ENCODE measurements at places on chromosomes 2 and 18. TPM values are rescaled to one million over a fixed set of nuclear protein-coding genes. Genes with fewer than 3 reads are reported as not detected.

CCDC141 gene
- total RNA-seq = 1.0 TPM

GRCh38 chr18:51100385-51101120 is 70.5 kb downstream of the SMAD4 start:
- no peak for DNase-seq

GRCh38 chr18:12779043-12779442 is 76.2 kb downstream of the PSMG2 start:
- no peak for DNase-seq

DNA sequence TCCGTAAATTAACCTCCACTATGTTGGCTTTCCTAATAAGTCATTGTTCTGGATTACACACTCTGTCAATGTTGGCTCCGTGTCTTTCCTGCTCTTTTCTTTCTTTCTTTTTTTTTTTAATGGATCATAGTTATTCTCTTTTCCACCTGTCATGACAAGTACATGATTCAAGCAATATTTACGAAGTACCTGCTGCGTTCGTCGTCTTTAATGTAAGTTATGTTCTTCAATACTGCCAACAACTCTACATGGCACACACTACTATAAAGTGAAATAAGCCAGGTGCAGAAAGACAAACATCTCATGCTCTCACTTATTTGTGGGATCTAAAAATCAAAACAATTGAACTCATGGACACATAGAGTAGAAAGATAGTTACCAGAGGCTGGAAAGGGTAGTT is 239.1 kb downstream of the SCG2 start:
- DNase-seq = no peak

GRCh38 chr2:120794716-120795115 is 59.0 kb downstream of the GLI2 start:
- no peak for DNase-seq

DNA sequence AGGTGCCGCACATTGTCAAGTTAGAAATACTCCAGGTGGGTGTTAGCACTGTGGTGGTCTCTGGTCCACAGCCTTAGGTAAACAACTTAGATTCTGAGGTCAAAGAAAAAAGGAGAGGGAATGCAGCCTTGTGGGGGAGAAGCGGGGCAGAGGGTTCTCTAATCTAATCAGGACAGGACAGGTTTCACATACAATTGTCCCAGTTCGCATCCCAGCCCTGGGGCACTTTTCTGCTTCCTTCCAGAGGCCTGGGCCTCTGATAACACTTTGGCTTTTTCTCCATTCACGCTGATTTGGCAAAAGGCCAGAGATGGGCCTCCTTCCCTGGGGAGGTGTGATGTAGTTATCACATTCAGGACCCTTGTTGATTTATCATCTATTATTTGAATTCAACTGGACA is 32.5 kb downstream of the SLC1A4 start:
- peak; percentile 63 for DNase-seq

GRCh38 chr2:20207051-20207450 is 17.9 kb downstream of the SDC1 start:
- DNase-seq = no peak

GRCh38 chr18:76385681-76385975 is 109.4 kb downstream of the ZNF516 start:
- no peak for DNase-seq

CD207 gene
- not detected for total RNA-seq

DNA sequence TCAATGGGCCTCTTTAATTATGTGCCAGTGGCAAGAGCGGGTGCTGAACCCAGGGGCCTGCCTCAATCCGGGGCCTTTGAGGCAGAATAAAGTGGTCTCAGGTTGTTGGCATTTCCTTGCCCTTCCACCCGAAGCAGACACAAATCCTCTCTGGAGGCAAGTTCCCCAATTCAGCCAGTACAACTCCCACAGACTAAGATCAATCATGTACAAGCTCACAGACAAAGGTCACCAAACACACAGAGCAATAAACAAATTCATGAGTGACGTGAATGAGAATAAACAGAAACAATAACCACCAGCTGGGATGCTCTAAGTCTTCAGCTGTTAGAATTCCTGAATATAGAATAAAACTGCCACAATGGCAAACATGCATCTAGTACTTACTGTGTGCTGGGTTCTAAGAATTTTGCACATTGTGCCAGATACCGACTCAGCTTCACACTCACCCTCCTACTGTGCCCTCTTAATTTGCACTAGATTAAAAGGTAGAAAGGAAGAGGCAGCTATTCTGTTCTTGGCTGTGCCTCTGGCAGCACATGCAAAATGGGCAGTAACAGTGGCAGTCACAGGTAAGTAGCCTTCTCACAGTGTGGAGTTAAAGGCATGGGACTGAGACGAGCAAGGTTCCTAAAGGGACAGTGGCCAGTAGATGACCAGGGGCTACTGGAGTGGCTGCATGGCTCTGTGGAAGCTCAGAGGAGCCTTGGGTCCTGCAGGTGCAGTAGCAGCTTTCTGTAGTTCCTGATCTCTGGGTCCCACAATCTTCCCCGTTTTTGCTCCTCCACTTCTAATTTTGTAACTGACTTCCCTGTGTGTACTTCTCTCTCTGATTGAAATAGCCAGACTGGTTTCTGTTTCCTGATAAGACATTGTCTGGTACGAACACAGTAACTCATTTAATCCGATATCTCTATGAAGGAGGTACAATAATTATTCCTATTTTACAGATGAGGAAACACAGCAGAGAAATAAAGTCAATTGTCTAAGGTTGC is 34.6 kb upstream of the IL1B start:
- DNase-seq = no peak

All from liver (tissue), 10 donors.